Esophagus muscularis mucosa (tissue), 4 donors: ENCODE measurements at places on chromosomes 4 and X. TPM values are rescaled to one million over a fixed set of nuclear protein-coding genes. Genes with fewer than 3 reads are reported as not detected.

Gene SHROOM4
- total RNA-seq: 11.3 TPM

Gene PABPC4L
- 1.4 TPM for total RNA-seq

Gene CYSLTR1
- 19.6 TPM for total RNA-seq

DNA sequence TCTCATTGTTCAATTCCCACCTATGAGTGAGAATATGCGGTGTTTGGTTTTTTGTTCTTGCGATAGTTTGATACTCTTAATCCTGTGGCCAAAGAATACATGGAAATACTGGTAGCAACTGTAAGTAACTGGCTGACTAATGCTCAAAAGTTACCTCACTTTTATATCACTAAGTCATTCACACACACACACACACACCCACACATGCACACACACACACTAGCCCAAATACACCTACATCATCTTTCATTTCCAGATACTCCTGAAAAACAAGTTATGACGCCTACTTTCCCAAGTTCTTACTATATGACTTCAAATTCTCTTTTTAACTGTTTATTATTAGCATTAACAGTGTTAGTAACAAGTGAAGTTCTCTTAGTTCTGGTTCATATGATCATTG, 101.3 kb downstream of the DCHS2 start:
- no peak overlapping the region for H3K4me3 ChIP-seq
- no peak overlapping the region for H3K27ac ChIP-seq
- no peaks in the 10 kb centered on the region for H3K4me1 ChIP-seq
- no peak for DNase-seq

Gene CYP2U1
- 25.0 TPM for total RNA-seq

Gene MTM1
- total RNA-seq: 11.6 TPM

Gene DOK7
- total RNA-seq: 1.1 TPM

DNA sequence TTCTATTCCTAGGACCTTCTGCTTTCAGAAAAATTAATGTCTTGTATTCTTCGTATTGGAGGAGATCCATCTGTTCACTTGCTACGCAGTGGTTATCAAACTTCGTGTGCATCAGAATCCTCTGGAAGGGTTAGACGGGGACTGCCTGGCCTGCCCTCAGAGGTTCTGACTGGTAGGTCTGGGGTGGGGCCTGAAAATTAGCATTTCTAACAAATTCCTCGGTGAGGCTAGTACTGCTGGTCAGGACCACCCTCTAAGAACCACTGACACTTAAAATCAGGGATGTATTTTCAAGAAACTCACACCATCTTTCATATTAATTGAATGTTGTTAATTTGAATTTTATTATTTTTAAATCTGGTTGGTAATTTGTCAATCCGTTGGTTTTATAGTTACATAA, 63.0 kb downstream of the MAPK10 start:
- H3K4me1 ChIP-seq: peaks cover 6% of the 10 kb centered on the region
- H3K36me3 ChIP-seq: no peaks in the 10 kb centered on the region

DNA sequence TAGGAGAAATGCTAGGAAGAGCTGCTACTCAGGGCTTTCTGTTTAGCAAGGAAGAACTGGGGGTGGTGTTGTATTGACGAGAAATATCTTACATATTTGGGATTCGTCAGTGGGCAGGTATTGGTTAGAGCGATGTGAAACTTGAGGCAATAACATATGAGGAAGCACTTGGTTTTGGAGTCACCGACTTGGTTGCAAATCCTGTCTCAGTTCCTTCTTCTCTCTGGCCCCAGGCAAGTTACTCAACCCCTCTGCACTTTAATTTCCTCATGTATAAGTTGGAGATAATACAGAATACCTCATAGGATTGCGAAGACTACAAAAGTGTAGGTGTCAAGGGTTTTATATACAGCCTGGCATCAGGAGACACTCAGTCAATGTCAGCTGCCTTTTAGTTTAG, 34.1 kb downstream of the GPAT3 start:
- H3K4me1 ChIP-seq: no peaks in the 10 kb centered on the region
- no peak overlapping the region for H3K4me3 ChIP-seq
- H3K27ac ChIP-seq: no peak overlapping the region
- H3K27me3 ChIP-seq: no peaks in the 10 kb centered on the region
- no peak for DNase-seq

Gene MAGED2
- total RNA-seq: 164 TPM

- no peak overlapping the region for H3K4me3 ChIP-seq
- H3K36me3 ChIP-seq: no peaks in the 10 kb centered on the region
- H3K27me3 ChIP-seq: no peaks in the 10 kb centered on the region
- DNase-seq: no peak
- no peak overlapping the region for H3K27ac ChIP-seq
These were observed 63.2 kb downstream of the ATXN3L start for GRCh38 chrX:13256603-13257002.

DNA sequence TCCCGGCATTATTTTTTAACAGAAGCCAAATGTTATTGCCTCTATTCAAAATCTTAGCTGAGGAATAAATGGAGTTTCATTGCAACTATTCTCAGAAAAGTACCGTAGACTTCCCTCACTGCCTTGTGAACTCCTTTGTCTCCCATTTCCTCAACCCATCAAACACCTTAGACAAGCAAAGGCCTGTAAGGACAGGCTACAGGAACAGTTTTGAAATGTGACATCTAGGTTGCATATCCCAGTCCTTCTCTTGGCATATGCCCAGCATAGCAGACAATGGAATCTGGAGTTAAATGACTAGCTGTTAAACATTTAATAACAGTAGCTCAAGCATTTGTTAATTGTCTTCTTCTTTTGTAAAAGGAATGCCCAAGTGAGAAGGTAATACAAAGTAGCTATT, 1371.7 kb downstream of the STIM2 start:
- DNase-seq: no peak
- H3K36me3 ChIP-seq: no peaks in the 10 kb centered on the region
- H3K4me3 ChIP-seq: no peak overlapping the region
- no peaks in the 10 kb centered on the region for H3K4me1 ChIP-seq
- H3K27me3 ChIP-seq: no peaks in the 10 kb centered on the region

- peaks cover 12% of the 10 kb centered on the region for H3K27me3 ChIP-seq
- no peaks in the 10 kb centered on the region for H3K36me3 ChIP-seq
- DNase-seq: peak; percentile 8
- H3K4me1 ChIP-seq: peaks cover 4% of the 10 kb centered on the region
- no peak overlapping the region for H3K27ac ChIP-seq
These were observed 8.9 kb upstream of the ZNF518B start for GRCh38 chr4:10466161-10466560.

Gene PHKA2
- total RNA-seq: 10.8 TPM

Gene FAM184B
- total RNA-seq: not detected

DNA sequence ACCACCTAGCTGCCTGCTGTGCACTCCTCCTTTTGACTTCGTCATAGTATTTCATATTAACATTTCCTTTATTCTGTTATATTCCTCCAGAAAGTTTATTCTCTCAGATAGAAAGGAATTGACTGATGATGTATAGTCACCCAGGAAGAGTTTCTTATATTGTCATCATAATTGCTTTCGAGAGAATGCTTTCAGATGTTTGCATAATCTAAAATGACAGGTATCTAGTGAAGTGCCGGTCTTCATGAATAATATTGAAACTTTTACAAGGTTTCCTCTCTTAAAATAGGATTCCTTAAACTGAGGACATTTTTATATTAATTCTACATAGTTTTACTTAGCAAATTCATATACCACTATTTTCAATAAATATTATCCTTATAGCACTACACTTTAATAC, 10.1 kb downstream of the SEC24D start:
- H3K4me1 ChIP-seq: peaks cover 52% of the 10 kb centered on the region
- peaks cover 31% of the 10 kb centered on the region for H3K36me3 ChIP-seq
- no peak overlapping the region for H3K4me3 ChIP-seq
- no peak overlapping the region for H3K27ac ChIP-seq

Gene GABRB1
- not detected for total RNA-seq

DNA sequence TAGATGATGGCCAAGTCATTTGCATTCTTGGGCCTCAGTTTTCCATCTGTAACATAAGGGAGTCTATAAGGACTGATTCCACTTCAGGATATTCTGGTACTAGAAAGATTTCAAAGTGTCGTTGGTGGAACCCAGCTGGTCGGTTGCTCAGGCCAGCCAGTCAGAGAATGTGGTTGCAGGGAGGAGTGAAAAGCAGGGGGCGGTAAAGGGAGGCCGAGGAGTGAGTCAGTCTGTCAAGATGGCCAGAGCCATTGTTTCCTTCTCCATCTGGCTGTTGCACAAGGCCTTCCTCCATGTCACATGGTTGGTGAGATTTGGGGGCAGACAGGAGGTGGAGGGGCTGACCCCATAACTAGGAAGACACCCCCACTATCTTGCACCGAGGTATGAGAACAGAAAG, 38.2 kb downstream of the STARD8 start:
- DNase-seq: no peak
- no peaks in the 10 kb centered on the region for H3K36me3 ChIP-seq
- peak overlapping the region; percentile 46 for H3K4me3 ChIP-seq
- no peaks in the 10 kb centered on the region for H3K27me3 ChIP-seq

- no peak overlapping the region for H3K27ac ChIP-seq
- H3K36me3 ChIP-seq: peaks cover 42% of the 10 kb centered on the region
- peaks cover 23% of the 10 kb centered on the region for H3K4me1 ChIP-seq
- H3K27me3 ChIP-seq: no peaks in the 10 kb centered on the region
- DNase-seq: no peak
- H3K4me3 ChIP-seq: no peak overlapping the region
These were observed 13.4 kb downstream of the RBMX start for GRCh38 chrX:136867096-136867491.

- H3K27ac ChIP-seq: no peak overlapping the region
- H3K27me3 ChIP-seq: no peaks in the 10 kb centered on the region
- H3K36me3 ChIP-seq: no peaks in the 10 kb centered on the region
- no peak overlapping the region for H3K4me3 ChIP-seq
- peak; percentile 60 for DNase-seq
These were observed 276.4 kb upstream of the BOD1L1 start for GRCh38 chr4:13903901-13904300.

DNA sequence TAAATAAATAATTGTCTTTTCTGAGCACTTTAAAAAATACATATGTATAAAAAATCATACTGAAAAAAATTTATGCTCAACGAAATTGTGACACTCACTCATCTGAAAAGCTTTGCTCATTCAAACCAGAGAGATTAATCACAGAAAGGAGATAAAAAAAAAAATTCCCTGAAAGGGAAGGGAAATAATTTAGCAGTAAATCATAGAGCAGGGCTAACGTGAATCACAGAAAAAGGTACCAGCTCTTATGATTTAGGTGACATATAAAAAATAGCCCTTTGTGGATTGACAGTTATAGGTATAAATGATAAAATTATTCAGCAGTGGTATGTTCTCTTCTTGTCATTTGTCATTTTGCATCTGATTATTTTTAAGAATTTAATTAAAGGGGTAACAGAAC, 552.7 kb upstream of the TENM3 start:
- no peak for DNase-seq
- H3K4me1 ChIP-seq: no peaks in the 10 kb centered on the region
- H3K27me3 ChIP-seq: no peaks in the 10 kb centered on the region
- no peak overlapping the region for H3K4me3 ChIP-seq
- no peak overlapping the region for H3K27ac ChIP-seq

GRCh38 chr4:125787707-125788106, 473.0 kb downstream of the FAT4 start:
- H3K4me3 ChIP-seq: no peak overlapping the region
- no peaks in the 10 kb centered on the region for H3K36me3 ChIP-seq
- H3K27ac ChIP-seq: no peak overlapping the region
- no peaks in the 10 kb centered on the region for H3K4me1 ChIP-seq
- no peak for DNase-seq

- H3K4me3 ChIP-seq: no peak overlapping the region
- no peak overlapping the region for H3K27ac ChIP-seq
- H3K36me3 ChIP-seq: no peaks in the 10 kb centered on the region
- DNase-seq: no peak
- H3K27me3 ChIP-seq: no peaks in the 10 kb centered on the region
These were observed 44.2 kb upstream of the ADAM29 start for GRCh38 chr4:174873931-174874330.

- H3K36me3 ChIP-seq: no peaks in the 10 kb centered on the region
- H3K4me1 ChIP-seq: no peaks in the 10 kb centered on the region
- H3K27me3 ChIP-seq: peaks cover 4% of the 10 kb centered on the region
- H3K4me3 ChIP-seq: no peak overlapping the region
These were observed 7.7 kb upstream of the STK32B start for GRCh38 chr4:5043579-5043978.

DNA sequence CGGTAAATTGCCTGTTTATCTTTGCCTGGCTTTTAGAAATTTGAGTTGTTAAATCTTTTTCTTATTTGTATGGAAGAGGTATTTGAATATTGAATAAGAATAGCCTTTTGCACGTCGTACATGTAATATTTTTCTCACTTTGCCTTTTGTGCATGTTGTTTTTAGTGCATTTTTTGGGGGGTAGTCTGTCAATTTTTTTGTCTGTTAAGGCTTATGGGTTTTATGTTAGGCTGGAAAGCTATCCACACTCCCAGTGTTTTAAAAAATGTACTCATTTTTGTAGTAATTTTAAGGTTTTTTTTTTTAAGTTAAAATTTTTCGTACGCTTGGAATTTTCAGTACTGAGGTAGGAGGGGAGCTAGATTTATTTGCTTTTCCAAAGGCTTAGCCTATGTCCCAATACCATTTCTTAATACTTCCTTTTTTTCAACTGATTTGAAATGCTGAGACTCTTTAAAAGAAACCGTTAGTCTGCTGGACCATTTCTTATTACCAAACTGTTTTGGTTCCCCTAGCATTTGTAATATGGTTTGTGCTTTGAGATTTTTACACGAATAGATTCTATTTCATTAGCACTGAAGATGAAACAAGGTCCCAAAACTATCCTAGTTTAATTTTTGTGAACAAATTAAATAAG, 1.3 kb downstream of the HERC5 start:
- H3K36me3 ChIP-seq: peaks cover 8% of the 10 kb centered on the region
- peak overlapping the region; percentile 82 for H3K4me3 ChIP-seq
- H3K27ac ChIP-seq: peak overlapping the region; percentile 91
- no peak for DNase-seq

Gene RHOXF2
- total RNA-seq: not detected

DNA sequence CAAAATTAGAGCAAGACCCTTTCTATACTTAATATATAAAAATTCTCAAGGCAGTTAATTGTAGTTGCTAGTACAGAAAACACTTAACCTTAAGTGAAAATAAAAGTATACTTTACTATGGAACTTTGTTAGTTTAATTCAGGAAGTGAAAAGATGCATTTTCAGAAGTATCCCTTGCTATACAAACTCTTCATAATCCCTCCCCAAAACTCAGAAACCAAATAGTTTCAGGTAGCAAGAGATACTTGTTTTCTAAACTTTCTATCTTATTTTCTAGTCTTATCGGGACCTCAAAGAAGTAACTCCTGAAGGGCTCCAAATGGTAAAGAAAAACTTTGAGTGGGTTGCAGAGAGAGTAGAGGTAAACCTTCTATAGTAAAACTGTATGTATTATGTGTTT, 14.3 kb downstream of the PAICS start:
- no peak for DNase-seq
- H3K4me1 ChIP-seq: no peaks in the 10 kb centered on the region
- no peaks in the 10 kb centered on the region for H3K27me3 ChIP-seq
- H3K36me3 ChIP-seq: peaks cover 8% of the 10 kb centered on the region
- no peak overlapping the region for H3K4me3 ChIP-seq

DNA sequence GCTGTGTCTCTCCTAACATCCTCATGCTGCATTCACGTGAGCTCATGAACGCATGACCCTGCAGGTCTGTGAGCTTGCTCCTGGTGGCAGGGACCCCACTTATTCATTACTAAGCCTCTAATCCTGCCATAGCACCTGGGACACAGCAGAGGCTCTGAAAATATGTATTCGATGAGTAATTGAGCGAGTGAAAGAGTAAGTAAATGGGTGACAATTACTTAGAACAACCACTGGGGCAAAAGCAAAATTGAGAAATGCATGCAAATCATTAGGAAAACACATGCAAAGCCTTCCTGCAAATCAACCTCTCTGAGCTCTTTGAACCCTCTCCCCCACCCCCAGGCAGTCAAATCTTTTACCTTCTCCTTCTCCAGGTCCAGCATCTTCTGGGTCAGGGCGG, 23.6 kb upstream of the C4orf50 start:
- no peaks in the 10 kb centered on the region for H3K4me1 ChIP-seq
- H3K36me3 ChIP-seq: no peaks in the 10 kb centered on the region
- DNase-seq: no peak
- no peak overlapping the region for H3K4me3 ChIP-seq
- no peaks in the 10 kb centered on the region for H3K27me3 ChIP-seq
